ENCODE measurements at places on chromosomes 3 and 15.

DNA sequence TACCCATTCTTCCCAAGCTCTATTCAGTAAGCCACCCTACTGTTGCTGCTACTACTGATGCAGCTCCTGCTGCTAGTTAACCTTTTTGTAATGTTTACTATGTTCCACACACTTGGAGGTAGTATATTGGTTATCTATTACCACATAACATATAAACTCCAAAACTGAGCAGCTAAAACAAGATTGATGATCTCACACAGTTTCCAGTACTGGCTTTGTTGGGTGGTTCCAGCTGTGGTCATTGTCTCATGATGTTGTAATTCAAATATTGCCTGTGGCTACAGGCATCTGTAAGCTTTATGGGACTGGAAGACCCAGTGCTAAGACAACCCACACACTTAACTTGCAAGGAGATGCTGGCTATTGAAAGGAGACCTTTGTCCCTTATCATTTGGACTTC is 556.2 kb upstream of the SUCLG2 start:
- no peak for DNase-seq

GRCh38 chr3:175956964-175957363 is 1097.8 kb downstream of the NAALADL2 start:
- no peak for DNase-seq

GRCh38 chr3:61857297-61857696 is 295.9 kb downstream of the PTPRG start:
- DNase-seq: no peak

GRCh38 chr3:193029800-193030199 is 112.1 kb upstream of the MB21D2 start:
- no peak for DNase-seq

GRCh38 chr3:150703299-150703755 is 393 bp downstream of the ERICH6 start:
- DNase-seq: peak; percentile 36

DNA sequence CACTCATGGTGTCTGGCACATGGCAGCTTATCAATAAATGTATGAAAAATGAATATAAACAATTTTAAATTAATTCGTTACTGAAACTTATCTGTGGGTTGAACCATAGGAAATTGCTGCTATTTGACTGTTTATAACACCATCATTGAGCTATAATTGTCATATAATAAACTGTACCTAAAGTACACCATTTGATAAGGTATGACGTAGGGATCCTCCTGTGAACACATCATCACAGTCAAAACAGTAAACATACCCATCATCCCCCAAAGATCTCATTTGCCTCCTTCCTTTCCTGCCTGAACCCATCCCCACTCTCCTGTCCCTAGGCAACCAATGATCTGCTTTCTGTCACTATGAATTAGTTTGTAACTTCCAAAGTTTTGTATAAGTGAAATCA is 151.0 kb upstream of the SLC2A2 start:
- DNase-seq: no peak

DNA sequence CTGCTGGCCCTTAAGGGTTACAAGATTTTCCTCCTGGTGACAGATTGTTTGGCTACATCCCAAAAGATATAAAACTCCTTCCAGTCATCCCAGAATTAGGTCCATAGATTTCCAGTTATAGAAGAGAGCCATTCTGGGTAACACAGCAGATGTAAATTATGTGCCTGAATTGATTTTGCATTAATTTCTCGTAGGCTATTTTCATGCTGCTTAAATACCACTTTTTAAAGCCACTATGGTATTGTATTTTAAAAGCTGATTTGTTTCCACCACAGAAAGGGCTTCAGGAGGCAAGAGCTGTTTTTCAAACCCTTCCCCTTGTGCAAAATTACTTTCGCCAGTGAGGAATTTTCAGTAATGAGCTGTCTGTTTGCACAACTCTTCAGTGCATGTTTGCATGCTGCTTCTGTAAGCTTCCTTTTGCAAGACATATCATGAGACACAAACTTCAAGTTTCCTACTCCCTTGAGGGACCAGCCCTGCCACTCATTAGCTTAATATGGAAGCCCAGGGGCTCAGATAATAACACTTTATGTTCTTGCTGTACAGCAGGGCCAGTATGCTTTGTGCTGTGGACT is 105.4 kb upstream of the TNIK start:
- DNase-seq: no peak

- DNase-seq: no peak
These were observed 422.2 kb upstream of the SGO1 start for GRCh38 chr3:20608054-20608738.

All from activated naive CD4-positive, alpha-beta T cell treated with anti-CD3 and anti-CD28 coated beads, Interleukin-2, amount 50 U/mL, for 16 hours (primary cell).